Stimulated activated CD4-positive, alpha-beta T cell treated with anti-CD3 and anti-CD28 coated beads, Interleukin-4, amount 100 ng/mL, for 4 hours (primary cell): ENCODE measurements at places on chromosomes 6 and 20.

DNA sequence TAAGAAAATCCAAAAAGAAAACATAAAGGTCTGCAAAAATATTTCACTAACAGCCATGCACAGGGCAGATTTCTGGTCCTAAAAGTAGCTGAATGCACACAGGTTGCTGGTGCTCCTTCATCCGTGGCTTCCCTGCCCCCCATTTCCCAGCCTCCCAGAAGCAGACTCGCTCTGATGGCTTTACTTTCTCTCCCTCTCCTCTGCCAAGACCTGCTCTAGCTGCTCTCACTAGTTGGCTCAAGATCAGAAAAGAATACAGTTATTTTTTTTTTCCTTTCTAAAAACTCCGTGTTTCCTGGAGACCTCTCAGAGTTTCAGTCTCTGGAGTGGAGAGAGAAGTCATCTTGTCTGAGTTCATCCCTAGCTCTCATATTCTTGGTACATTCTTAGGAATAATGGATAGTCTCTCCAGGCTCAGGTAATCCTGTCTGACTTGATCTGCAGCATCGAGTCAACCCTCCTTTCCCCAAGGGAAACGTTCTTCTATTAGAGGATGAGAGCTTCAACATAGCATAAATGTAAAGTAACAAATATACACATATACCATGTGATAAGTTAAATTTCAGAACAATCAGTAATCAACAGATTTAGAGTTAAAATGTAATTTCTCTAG, 214.2 kb downstream of the TBC1D7 start:
- DNase-seq, result no peak

- DNase-seq, result peak; percentile 72
These were observed 4.7 kb downstream of the GTSF1L start for GRCh38 chr20:43722153-43722505.

GRCh38 chr20:60240415-60240814, 282.2 kb downstream of the CDH26 start:
- no peak for DNase-seq

- DNase-seq, result no peak
These were observed 32.2 kb downstream of the PYGB start for GRCh38 chr20:25280051-25280573.

GRCh38 chr20:31560094-31560745, 44.9 kb upstream of the ID1 start:
- DNase-seq, result peak; percentile 62
